Kidney (tissue), 22 donors: ENCODE measurements at places on chromosomes 1 and 21. TPM values are rescaled to one million over a fixed set of nuclear protein-coding genes. Genes with fewer than 3 reads are reported as not detected.

BACH1 gene
- 85.1 TPM for total RNA-seq

DNA sequence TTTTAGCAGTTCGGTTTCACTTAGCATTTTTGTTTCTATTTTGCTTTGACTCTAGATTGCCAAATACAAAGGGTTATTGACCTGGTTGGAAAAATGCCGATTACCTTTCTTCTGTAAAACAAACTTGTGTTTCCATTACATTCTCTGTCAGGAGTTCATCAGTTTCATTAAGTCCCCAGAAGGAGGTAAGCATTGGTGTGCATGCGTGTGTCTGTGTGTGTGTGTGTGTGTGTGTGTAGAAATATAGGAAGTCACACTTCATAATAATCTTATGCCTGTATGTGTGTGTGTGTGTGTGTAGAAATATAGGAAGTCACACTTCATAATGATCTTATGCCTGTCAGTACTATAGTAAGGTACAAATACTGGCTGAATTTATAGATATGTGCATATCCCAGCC lies 10.0 kb downstream of the RGSL1 start:
- no peak for DNase-seq

GRCh38 chr1:151680826-151681225 lies 35.8 kb downstream of the CELF3 start:
- no peak for DNase-seq

- no peak for DNase-seq
Measured at GRCh38 chr1:162271972-162272371, 104.7 kb downstream of the SPATA46 start.

ACOT7 gene
- total RNA-seq, result 23.0 TPM
